ENCODE measurements at places on chromosomes 1 and 21.
A peak's percentile ranks its signal among the peaks of the same experiment; 100 is the strongest.

DNA sequence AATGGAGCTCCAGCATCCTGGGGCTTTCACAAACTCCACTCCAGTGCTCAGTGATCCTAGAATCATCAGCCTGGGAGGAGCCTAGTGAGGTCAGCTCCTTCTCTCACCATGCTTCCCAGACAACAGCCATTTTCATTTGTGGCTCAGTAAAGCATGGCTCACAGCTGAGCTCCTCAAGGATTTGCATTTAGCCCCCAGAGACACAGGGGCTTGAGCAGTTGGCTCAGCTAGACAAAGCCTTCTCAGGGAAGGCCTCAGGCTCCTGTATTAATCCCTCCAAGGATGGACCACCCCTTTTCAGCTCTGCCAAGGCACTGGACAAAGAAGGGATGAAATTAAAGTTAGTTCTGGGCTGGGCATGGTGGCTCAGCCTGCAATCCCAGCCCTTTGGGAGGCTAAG is 39.5 kb downstream of the ERI3 start:
- DNase-seq = no peak

DNA sequence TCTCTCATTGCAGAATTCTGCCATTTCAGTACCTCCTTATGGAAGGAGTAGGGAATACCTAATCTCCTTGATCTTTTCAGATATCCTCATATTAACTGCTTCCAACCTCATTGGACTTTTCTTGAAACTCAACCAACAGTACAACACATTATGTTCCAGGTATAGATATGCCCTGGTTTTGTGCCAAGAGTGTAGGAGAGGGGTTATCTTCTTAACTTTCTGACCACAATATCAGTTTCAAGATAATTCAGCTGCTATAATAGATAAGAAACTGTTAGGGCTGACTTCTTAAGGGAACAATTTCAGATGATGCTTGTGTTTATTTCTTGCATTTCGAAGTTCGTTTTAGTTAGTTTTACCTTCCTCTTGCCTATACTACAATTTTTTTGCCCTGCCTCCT is 2.1 kb upstream of the LPGAT1 start:
- DNase-seq = no peak

DNA sequence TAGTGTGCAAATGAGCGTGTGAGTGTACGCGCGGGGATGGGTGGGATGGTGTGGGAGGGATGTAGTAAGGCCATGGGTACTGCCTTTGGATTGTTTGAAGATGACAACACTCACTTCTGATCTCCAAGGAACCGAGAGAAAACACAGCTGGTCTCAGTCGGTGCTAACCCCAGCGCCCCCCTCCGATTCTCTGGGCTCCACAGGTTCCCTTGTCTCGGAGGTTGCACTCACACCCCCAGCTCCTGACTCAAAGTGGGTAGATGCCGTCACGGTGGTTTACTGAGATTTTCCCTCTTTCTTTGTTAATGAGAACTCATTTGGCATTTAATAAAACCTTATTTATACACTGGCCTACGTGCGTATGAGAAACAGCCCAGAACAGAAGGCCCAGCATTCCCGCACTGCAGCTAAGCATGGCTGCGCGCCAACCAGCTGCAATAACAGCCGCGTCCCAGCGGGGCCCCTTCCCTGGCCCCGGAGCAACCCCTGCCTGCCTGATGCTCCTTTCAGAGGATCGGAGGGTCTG is 25.8 kb downstream of the ABCA4 start:
- peak; percentile 37 for DNase-seq

DNA sequence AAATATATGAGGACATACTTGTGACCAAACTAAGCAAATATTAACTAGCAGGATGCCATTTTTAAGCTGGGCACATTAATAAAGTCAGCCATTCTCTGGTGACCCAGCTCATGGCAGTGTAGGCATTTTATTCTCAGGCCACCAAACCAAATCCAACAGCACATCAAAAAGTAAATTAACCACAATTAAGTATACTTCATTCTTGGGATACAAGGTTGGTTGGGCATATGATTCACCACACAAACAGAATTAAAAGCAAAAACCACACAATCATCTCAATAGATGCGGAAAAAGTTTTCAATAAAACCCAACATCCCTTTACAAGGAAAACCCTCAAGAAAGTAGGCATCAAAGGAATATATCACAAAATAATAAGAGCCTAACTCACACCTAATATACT is 101.3 kb downstream of the FAF1 start:
- DNase-seq = no peak

DNA sequence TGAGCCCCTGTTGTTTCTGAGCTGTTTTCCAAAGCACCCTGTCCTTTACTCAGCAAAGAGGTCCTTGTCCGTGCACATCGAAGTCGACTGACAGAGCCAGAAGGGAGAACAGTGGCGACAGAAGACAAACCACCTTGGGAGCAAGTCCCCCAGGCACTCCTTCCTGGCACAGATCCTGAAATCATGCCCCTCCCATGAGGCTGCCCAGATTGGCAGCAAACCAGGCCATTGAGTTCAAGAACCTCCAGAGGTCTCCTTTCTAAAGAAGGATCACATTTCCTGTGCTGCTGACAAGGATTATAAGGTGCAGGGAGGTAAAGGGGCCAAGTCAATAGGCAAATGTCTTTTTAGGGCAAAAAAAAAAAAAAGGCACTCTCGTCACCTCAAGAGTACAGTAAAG is 84.7 kb upstream of the HIVEP3 start:
- DNase-seq = no peak

- no peak for DNase-seq
Measured at GRCh38 chr1:178232108-178232507, 138.2 kb downstream of the RASAL2 start.

- no peak for DNase-seq
Measured at GRCh38 chr1:216005916-216006315, 417.3 kb downstream of the USH2A start.

GRCh38 chr1:27760426-27760825 is 12.6 kb upstream of the STX12 start:
- no peak for DNase-seq

DNA sequence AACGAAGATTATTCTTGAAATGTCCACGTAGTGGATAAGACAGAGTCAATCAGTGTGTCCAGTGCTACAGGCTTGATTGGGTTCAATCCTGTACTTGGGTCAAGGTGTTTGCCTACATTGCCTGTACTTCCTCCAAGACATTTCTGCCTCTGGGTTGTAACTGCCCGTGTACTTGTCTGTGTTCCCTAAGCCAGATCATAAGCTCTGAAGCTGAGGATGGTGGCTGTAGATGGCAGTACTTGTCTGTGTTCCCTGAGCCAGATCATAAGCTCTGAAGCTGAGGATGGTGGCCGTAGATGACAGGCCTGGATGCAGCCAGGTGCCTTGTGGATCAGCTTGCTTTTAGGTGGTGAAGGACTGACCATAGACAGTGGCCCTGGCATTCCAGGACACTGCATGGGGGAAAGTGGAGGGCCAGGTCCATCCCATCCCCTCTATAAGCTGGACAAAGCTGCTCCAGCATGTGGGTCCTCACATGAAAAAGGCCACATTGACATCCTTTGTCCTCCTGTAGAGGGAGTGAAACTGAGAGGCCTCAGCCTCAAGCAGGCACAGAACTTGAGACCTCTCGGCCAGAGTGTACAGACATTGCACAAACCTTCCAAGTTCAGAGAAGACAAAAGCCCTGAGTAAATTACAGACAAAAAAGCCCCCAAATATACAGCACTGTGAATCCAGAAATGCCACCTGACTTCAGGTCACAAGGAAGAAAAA is 2.0 kb upstream of the SRM start:
- no peak for DNase-seq

All from substantia nigra (tissue), 51 donors.